ENCODE measurements at places on chromosomes 1 and 21. TPM values are rescaled to one million over a fixed set of nuclear protein-coding genes. Genes with fewer than 3 reads are reported as not detected.

DNA sequence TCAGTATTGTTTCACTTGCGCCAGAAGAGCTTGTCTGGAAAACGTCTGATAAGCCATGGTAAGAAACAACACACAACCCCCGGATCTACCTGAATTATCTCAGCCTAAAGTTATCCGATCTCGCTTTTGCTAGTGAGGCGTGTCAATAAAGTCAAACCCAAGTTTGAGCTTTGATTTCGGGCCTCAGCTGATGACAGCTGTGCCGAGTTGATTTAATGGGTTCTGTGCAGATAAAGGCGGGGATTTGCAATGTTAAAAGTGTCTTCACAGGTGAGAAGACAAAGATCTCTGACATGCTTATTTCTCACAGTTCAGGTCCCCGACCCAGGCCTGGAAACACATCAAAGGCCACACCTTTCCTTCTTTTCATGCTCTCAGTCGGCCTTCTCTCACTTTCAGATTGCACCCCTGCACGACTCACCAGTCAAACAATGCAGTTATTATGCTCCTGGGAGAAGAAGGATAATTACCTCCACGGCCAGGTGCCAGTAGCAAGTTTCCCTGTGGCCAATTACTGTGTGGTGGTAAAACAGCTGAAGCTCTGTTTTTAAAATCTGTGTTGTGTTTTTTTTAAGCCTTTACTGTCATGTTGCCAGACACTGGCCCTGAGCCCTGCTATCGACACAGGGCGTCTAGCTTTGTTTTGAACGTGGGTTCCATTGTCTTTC, 245.3 kb upstream of the RUNX1 start:
- peaks cover 3% of the 10 kb centered on the region for H3K4me1 ChIP-seq
- H3K27ac ChIP-seq, result no peak overlapping the region
- H3K4me3 ChIP-seq, result no peak overlapping the region
- H3K36me3 ChIP-seq, result no peaks in the 10 kb centered on the region

GRCh38 chr1:975896-976683, 5.8 kb downstream of the PERM1 start:
- no peaks in the 10 kb centered on the region for H3K36me3 ChIP-seq
- H3K27me3 ChIP-seq, result no peaks in the 10 kb centered on the region
- DNase-seq, result peak; percentile 24
- peaks cover 2% of the 10 kb centered on the region for H3K4me1 ChIP-seq
- H3K27ac ChIP-seq, result no peak overlapping the region

GRCh38 chr1:25560788-25561187, 17.4 kb downstream of the LDLRAP1 start:
- no peak overlapping the region for H3K4me3 ChIP-seq
- no peak for DNase-seq
- peaks cover 3% of the 10 kb centered on the region for H3K4me1 ChIP-seq
- no peaks in the 10 kb centered on the region for H3K36me3 ChIP-seq

DNA sequence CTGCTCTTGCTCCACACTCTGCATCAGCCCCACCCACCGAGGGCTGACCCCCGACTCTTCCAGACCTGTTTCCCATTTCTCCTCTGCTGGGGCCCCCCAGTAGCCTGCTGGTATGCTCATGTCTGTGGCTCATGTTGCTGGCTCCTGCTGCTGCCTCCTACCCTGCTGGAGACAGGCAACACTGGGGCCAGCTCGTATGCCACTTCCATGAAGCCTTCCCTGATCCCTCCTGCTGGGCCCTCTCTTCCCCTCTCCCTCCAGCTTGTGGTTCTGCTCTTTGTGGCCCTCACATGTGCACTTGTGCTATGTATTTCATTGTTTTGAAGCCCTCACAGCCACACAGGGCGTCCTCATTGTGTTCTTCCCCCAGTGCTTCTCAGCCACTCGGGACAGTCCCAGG, 40.5 kb downstream of the CNN3 start:
- no peak overlapping the region for H3K27ac ChIP-seq
- DNase-seq, result no peak
- peaks cover 10% of the 10 kb centered on the region for H3K4me1 ChIP-seq
- no peaks in the 10 kb centered on the region for H3K36me3 ChIP-seq
- no peaks in the 10 kb centered on the region for H3K27me3 ChIP-seq
- H3K4me3 ChIP-seq, result no peak overlapping the region

The NBPF4 gene
- total RNA-seq, result not detected

The NCSTN gene
- total RNA-seq, result 67.2 TPM

The APOBEC4 gene
- total RNA-seq, result 0.12 TPM

All from ovary (tissue), 10 donors.